A172 (cell line): ENCODE measurements at places on chromosomes 2 and 18. TPM values are rescaled to one million over a fixed set of nuclear protein-coding genes. Genes with fewer than 3 reads are reported as not detected.

Gene POTEF
- total RNA-seq: not detected in 2 replicates

DNA sequence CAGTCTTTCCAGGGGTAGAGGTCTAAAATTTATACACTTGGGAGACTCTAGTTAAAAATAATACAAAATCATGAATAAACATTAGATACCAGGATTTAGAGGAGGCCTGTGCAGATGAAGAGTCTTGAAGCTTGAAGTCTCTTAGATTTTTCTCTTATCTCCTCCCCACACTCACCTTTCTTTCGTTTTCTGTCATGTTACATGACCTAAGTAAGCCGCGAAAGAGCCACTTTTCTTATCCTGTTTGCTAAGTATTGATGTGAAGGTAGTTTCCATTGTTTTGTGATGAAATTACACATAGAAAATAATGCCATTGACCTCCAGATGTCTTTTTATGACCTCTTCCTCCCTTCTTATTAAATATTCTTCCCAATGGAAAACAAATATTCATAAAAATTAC is 367.8 kb downstream of the LRRTM1 start:
- DNase-seq: no peak

GRCh38 chr2:61770746-61771145 is 83.1 kb downstream of the FAM161A start:
- DNase-seq: peak; percentile 78

GRCh38 chr18:12287684-12288402 is 20.2 kb upstream of the TUBB6 start:
- peak; percentile 90 for DNase-seq

DNA sequence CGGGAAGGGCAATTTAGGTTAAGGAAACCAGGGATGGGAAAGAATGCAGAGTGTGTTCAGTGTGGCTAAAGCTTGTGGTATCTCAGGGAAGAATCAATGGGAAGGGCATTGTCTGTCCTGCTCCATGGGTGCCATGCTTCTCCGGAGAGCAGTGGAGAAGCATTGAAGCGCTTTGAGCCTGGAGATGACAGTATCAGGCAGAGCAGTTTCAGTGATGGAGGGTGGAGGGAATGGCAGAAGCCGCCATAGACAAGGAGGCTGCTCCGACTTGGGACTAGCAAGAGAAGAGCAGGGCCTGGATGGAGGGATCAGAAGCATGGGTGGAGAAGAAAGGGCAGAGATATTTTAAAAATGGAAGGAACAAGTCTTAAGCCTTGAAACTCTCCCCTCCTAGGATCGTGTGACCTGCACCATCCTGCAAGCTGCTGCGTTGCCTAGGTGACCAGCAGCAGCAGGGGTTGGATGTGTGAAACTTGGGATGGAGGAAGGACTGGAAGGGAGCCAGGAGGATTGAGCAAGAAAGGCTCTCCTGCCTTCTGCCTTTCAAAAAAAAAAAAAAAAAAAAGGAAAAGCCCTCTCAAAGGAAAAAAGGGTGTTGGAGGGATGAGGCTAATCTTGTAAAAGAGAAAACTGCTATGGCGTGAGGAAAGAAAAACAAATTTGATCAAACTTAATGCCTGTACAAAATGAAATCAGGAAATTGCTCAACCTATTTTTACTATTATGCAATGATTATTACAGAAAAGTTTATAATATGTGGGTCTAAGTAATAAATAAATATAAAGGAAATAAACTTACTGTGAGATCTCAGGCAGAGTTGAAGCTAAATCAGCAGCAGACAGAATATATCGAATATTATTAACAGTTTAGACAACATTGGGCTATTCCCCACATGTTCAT is 493.8 kb upstream of the NRP2 start:
- DNase-seq: peak; percentile 30
